ENCODE measurements at places on chromosomes 12 and 14.
A peak's percentile ranks its signal among the peaks of the same experiment; 100 is the strongest.

DNA sequence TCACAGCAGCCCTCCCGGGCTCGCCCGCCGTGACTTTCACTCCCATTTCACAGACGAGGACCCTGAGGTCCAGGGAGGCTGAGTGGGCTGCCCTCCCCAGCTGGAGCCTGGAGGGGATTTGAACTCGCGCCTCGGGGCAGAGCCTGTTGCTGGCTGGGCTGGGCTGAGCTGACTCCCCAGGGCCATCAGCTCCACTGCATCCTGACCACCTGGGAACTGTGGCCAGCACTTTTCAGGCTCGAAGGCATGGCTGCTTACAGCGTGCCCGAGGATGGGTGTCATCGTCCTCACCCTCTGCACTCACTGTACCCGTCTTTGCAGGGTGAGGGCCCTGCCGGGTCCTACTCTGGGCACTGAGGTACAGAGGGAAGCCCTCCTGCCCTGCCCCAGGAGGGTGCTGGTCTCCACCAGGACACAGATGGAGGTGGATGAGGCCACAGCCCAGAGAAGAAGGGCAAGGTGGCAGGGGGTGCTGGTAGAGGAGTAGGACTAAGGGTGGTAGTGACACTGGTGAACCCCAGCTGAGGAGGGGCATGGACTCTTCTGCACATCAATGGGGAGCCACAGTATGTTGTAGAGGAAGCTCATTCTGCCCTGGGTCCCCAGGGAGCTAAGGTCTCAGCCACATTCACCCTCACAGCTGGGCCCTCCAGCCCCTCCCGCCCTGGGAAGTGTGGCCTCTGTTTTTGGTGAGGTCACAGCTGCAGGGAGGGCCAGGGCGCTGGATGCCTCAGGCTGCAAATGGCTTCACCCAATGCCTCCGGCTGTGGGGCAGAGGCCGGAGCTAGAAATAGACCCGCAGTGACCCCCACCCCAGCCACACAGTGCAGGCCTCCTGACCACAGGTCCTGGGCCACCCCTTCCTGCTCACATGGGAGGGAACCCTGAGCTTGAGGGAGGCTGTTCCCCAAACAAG, 365.1 kb upstream of the SFSWAP start:
- no peak for DNase-seq

DNA sequence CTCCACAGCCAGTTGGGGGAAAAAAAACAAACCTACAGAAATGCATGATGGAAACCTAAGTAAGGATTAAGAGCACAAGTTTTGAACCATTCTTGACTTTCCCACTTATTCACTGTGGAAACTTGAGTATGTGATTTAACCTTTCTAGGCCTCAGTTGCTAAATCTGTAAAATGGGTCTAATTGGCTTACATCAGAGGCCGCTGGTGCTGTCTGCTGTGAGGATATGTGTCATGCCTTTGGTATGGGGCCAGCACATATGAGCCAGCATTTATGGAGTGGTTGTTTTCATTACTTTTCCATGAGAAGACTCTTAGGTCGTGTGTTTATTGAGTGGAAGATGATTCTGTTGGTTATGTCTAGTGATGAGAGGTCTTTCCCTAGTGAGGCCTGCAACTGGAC, 102.4 kb downstream of the ESR2 start:
- DNase-seq: no peak

GRCh38 chr14:101010293-101010692, 106.8 kb upstream of the RTL1 start:
- DNase-seq: no peak

DNA sequence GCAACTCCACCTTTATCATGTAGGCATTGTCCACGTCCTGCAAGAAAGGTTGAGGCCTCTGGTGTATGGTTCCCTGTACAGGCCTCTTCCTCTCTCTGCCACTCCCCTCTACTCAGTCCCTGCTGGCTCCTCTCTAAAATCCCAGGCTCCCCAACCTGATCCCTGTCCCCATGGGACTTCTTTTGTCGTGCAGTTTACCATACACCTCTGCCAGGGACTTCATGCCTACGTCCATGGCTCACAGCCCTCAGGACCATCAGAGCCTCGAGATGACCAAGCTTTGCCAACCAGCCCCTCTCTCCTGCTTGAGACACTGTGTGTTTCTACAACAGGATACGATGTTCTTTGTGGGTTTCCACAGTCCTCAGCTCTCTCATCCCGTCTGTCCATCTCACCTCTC, 2.9 kb downstream of the KRT2 start:
- DNase-seq: no peak

DNA sequence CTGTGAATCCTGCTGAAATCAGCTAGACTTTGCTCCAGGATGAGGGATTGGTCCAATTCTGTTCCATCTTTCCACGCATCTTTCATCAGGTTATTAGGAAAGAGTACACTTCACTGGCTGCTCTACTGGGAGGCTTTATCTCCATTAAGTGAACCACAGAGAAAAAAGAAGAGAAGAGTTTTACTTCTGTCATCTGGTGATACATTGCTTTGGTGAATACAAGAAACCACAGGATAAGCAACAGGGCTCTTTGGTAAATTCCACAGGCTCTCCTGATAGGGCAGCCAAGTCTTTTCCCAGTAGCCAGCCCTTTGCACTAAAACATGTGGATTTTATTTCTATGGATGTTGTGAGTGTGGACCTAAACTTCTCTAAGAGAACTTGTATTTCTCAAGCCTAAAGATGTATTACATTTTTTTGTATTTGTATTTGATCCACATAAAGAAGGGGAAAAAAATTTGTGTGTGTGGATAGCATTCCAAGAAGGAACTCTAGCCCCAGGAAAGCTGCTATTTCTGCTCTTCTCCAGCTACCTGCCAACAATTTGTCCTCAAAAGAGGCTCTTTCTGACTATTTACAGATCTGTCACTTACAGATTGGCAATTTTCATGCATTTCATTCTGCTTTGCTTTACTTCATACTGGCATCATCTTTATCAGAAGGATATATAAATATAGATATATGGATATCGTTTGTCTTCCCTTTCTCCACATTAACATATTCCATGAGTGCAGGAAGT, 1117.6 kb upstream of the TMEM132C start:
- DNase-seq: no peak

DNA sequence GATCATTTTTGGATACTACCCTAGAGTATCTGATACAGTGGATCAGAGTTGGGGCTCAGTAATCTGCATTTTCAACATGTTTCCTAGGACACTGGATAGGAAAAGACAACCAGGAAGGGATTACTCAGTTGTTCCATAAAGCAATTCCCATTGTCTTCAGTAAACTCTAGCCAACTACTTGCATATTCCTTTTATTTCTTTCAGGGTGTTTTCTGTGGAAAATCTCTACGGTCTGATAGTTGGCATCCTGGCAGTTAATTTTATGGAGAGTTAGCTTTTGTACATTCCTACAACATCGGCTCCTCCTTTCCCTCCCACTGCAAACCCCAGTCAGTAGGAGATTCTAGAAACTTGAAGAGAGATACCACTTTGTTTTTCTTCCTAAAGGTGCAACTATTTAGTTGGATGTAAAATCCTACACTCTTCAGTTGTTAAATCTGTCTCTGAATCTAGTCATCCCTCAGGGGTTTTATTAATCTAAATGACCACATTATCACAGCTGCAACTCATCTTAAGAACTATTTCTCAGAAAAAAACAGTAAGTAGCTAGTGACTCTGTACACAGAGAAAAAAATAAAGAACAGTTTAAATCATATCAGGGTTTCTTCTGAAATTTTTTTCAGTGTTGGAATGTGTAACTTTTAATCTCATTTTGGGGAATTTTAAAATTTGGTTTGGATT, 103.9 kb downstream of the PDE3A start:
- DNase-seq: no peak

GRCh38 chr12:28699029-28699428, 450.0 kb upstream of the FAR2 start:
- DNase-seq: no peak

DNA sequence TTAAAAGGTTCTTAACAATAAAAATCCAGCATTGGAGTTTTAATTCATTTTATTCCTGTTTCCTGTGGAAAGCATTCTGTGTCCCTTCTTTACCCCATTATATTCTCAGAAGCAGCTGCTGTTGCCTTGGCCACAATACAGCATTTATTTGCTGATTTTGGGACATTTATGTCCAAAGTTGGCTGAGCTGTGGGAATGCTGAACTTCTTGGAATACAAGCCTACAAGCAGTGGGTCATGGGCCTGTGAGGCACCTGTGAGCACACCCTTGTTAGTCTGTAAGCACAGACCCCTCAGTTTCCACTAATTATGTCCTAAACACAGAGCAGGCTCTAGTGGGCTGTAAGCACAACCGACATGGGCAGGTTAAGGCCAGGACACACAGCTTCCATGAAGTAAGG, 122.2 kb upstream of the IGF1 start:
- DNase-seq: no peak

- DNase-seq: no peak
Observed at GRCh38 chr12:89789862-89790261, 81.2 kb upstream of the ATP2B1 start.

DNA sequence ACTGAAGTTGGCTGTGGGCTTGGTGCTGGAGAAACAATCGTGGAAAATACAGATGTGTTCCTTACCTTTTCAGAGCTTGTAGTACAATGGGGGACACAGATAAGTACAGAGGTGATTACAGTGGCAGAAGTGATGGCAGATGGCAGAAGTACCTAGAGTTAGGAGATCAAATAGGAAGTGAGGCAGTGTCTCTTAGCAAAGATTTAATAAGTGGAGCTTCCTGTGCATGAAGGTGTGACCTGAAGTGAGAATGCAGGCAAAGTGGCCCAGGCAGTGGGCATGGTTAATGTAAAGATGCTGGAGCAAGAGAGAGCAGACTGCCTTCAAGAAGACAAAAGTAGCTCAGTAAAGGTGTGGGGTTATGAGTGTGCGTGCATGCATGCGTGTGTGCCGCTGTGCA, 16.0 kb downstream of the LRRK2 start:
- no peak for DNase-seq

GRCh38 chr14:72613231-72613974, 280.5 kb downstream of the DPF3 start:
- no peak for DNase-seq

DNA sequence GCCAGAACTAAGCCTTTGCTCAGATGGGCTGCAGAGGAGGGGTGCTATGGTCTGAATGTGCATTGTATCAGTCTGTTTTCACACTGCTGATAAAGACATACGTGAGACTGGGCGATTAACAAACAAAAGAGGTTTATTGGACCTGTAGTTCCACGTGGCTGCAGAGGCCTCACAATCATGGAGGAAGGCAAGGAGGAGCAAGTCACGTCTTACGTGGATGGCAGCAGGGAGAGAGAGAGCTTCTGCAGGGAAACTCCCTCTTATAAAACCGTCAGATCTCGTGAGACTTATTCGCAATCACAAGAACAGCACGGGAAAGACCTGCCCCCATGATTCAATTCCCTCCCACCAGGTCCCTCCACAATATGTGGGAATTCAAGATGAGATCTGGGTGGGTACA, 3.8 kb upstream of the BRF1 start:
- DNase-seq: no peak

GRCh38 chr12:110371408-110372055, 32.0 kb downstream of the ANAPC7 start:
- no peak for DNase-seq

- no peak for DNase-seq
Observed at GRCh38 chr14:31127690-31128089, 79.9 kb downstream of the HECTD1 start.

- no peak for DNase-seq
Observed at GRCh38 chr12:52434081-52434733, at the start of gene KRT75. KRT75 (minus strand) TSS chr12:52434371; CDS start chr12:52434304, 67 bp downstream.

GRCh38 chr12:127898616-127899015, 368.4 kb upstream of the TMEM132C start:
- DNase-seq: no peak

GRCh38 chr14:35285168-35286002, 6.8 kb upstream of the PSMA6 start:
- no peak for DNase-seq

GRCh38 chr12:31651893-31652521, 7.5 kb upstream of the ETFBKMT start:
- DNase-seq: no peak

GRCh38 chr12:34219046-34219770, 196.9 kb downstream of the ALG10 start:
- peak; percentile 1 for DNase-seq

- DNase-seq: no peak
Observed at GRCh38 chr14:69319911-69320310, 60.0 kb downstream of the GALNT16 start.

GRCh38 chr14:80602946-80603345, 338.6 kb downstream of the CEP128 start:
- DNase-seq: no peak

GRCh38 chr12:132063491-132063890, 80.6 kb downstream of the DDX51 start:
- DNase-seq: no peak
